ENCODE measurements at places on chromosomes 12 and 14. TPM values are rescaled to one million over a fixed set of nuclear protein-coding genes. Genes with fewer than 3 reads are reported as not detected.

The CCDC177 gene
- total RNA-seq: not detected

The PLEKHG3 gene
- 51.3 TPM for total RNA-seq

The ABCC9 gene
- not detected for total RNA-seq

The EID3 gene
- total RNA-seq: 0.78 TPM

The LRRIQ1 gene
- 0.08 TPM for total RNA-seq

The P2RX2 gene
- total RNA-seq: not detected

The ENDOU gene
- total RNA-seq: not detected

The TSPAN11 gene
- total RNA-seq: not detected

The NINJ2 gene
- not detected for total RNA-seq

The GSC gene
- total RNA-seq: not detected

The LRRC43 gene
- total RNA-seq: 0.62 TPM

The DPY19L2 gene
- total RNA-seq: 2.9 TPM

The GPR84 gene
- total RNA-seq: not detected

The HNRNPA1 gene
- 545 TPM for total RNA-seq

The CSRP2 gene
- 70.1 TPM for total RNA-seq

The AICDA gene
- not detected for total RNA-seq

The CLEC4E gene
- not detected for total RNA-seq

The ACSM4 gene
- not detected for total RNA-seq

The CIDEB gene
- 4.1 TPM for total RNA-seq

The TMBIM4 gene
- 89.8 TPM for total RNA-seq

The AKAP5 gene
- not detected for total RNA-seq

The ZDHHC22 gene
- not detected for total RNA-seq

The SOS2 gene
- total RNA-seq: 16.9 TPM

The KRT6A gene
- total RNA-seq: 3,851 TPM

The HSPB8 gene
- total RNA-seq: 0.39 TPM

The EMP1 gene
- total RNA-seq: 135 TPM

The KANSL2 gene
- total RNA-seq: 52.6 TPM

The CPM gene
- 5.9 TPM for total RNA-seq

The CAPZA3 gene
- not detected for total RNA-seq

The RIPK3 gene
- total RNA-seq: 8.0 TPM

The SDR9C7 gene
- 0.31 TPM for total RNA-seq

The RIMKLB gene
- 17.2 TPM for total RNA-seq

The LRTM2 gene
- not detected for total RNA-seq

The SLC35E3 gene
- total RNA-seq: 1.1 TPM

The SERPINA12 gene
- total RNA-seq: not detected

The PA2G4 gene
- total RNA-seq: 356 TPM

The LGALS3 gene
- 359 TPM for total RNA-seq

The COPS7A gene
- total RNA-seq: 78.2 TPM

The ASCL1 gene
- total RNA-seq: not detected

The SPPL3 gene
- 15.5 TPM for total RNA-seq

The ERP27 gene
- 0.19 TPM for total RNA-seq

The INHBC gene
- not detected for total RNA-seq

The TMEM117 gene
- 19.5 TPM for total RNA-seq

The IL26 gene
- not detected for total RNA-seq

The TAS2R19 gene
- 0.39 TPM for total RNA-seq

The DAO gene
- not detected for total RNA-seq

The GLI1 gene
- 3.4 TPM for total RNA-seq

The KLHL33 gene
- not detected for total RNA-seq

The HOXC9 gene
- total RNA-seq: 5.2 TPM

The CDH24 gene
- 6.0 TPM for total RNA-seq

The JAG2 gene
- total RNA-seq: 61.6 TPM

The GALNT8 gene
- total RNA-seq: 0.23 TPM
